ENCODE measurements at places on chromosomes 6 and 20. TPM values are rescaled to one million over a fixed set of nuclear protein-coding genes. Genes with fewer than 3 reads are reported as not detected.

Gene TTK
- 6.7 TPM for total RNA-seq

Gene GNMT
- not detected for total RNA-seq

Gene HMGN3
- 47.8 TPM for total RNA-seq

Gene HTR1E
- total RNA-seq: under 0.01 TPM

Gene FOXQ1
- total RNA-seq: not detected

Gene CST2
- total RNA-seq: not detected

Gene SAMD3
- total RNA-seq: not detected

Gene ATP6V1G2
- total RNA-seq: 1.2 TPM

Gene GJA1
- 195 TPM for total RNA-seq

Gene SIGLEC1
- not detected for total RNA-seq

Gene LY86
- not detected for total RNA-seq

Gene HLA-DPB1
- total RNA-seq: 57.7 TPM

Gene MUCL3
- not detected for total RNA-seq

Gene RIPOR3
- 0.22 TPM for total RNA-seq

Gene PHACTR3
- total RNA-seq: 1.6 TPM

Gene UBD
- not detected for total RNA-seq

Gene PAK5
- total RNA-seq: not detected

Gene RAB32
- total RNA-seq: 57.7 TPM

Gene FAM83C
- total RNA-seq: 0.33 TPM

Gene PDYN
- not detected for total RNA-seq

Gene FAM209B
- total RNA-seq: not detected

Gene MYH7B
- total RNA-seq: 0.39 TPM

Gene HAO1
- not detected for total RNA-seq

Gene SCUBE3
- total RNA-seq: 0.11 TPM

Gene C6orf120
- total RNA-seq: 35.7 TPM

Gene PGC
- total RNA-seq: not detected

Gene BPIFB2
- not detected for total RNA-seq

Gene GLP1R
- not detected for total RNA-seq

Gene RRAGD
- total RNA-seq: 0.54 TPM
